ENCODE measurements at places on chromosomes 4 and X. TPM values are rescaled to one million over a fixed set of nuclear protein-coding genes. Genes with fewer than 3 reads are reported as not detected.

The MAGED4B gene
- total RNA-seq, result 197 TPM

- no peaks in the 10 kb centered on the region for H3K4me1 ChIP-seq
- H3K27me3 ChIP-seq, result no peaks in the 10 kb centered on the region
- DNase-seq, result no peak
- no peak overlapping the region for H3K27ac ChIP-seq
- H3K36me3 ChIP-seq, result no peaks in the 10 kb centered on the region
Observed at GRCh38 chr4:86118711-86119110, 241.1 kb downstream of the MAPK10 start.

- DNase-seq, result no peak
- no peaks in the 10 kb centered on the region for H3K27me3 ChIP-seq
- no peaks in the 10 kb centered on the region for H3K36me3 ChIP-seq
- H3K4me1 ChIP-seq, result no peaks in the 10 kb centered on the region
- H3K4me3 ChIP-seq, result no peak overlapping the region
Observed at GRCh38 chr4:8324640-8325239, 55.2 kb downstream of the HTRA3 start.

DNA sequence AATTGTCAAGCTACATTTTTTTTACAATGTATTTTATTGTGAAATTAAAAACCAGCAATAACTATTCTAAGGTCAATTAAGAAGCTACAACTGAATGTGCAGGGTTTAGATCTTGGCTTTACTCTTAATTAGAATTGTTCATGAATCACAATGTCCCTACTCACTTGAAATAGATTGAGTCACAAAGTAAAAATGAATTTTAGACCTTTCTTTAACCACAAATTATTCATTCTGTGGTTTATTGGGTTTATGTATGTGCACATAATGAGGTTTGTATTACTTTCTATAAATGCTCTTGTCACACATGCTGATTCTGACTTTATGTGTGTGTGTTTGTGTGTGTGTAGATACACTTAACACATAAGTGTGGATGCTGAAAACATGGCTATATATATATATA is 647.0 kb upstream of the AADAT start:
- no peak for DNase-seq
- no peaks in the 10 kb centered on the region for H3K27me3 ChIP-seq
- H3K27ac ChIP-seq, result no peak overlapping the region

The CACNA1F gene
- total RNA-seq, result 0.19 TPM

DNA sequence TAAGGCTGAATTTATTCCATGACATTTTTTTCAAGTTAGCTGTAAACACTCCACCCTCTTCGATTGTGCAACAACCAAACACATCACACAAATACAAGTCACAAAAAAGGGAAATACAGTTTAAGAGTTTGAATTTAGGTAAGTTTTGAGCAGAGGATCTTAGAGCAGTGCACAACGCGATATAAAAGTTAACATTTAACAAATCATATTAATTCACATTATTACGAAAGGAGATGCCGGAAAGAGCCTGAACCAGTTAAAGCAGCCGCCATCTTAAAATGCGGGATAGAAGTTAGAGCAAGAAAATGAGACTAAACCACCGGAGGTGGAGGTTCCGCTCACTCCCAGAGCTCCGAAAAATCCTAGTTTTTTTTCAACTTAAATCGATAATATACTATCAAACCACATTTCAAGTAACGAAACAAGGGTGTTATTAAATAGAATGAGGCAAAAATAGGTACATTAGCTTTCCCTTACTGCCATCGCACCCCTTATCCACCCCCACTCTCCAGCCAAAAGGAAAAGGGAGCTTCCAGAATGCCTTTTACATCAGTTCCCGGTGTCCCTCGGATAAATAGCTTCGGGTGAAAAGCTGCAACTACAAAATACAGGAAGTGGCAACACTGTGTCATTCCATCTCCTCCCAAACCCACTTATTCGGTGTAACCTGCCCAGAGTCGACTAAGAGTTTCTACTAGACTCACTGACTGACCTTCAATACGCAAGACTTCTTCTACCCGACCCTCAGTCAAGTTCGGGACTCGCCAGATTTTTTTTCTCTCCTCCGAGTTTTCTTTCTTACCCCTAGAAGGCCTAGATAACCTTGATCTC is 1.9 kb downstream of the UBE2D3 start:
- peaks cover 9% of the 10 kb centered on the region for H3K36me3 ChIP-seq
- peaks cover 32% of the 10 kb centered on the region for H3K4me1 ChIP-seq
- no peak overlapping the region for H3K4me3 ChIP-seq
- H3K27me3 ChIP-seq, result no peaks in the 10 kb centered on the region
- no peak overlapping the region for H3K27ac ChIP-seq

DNA sequence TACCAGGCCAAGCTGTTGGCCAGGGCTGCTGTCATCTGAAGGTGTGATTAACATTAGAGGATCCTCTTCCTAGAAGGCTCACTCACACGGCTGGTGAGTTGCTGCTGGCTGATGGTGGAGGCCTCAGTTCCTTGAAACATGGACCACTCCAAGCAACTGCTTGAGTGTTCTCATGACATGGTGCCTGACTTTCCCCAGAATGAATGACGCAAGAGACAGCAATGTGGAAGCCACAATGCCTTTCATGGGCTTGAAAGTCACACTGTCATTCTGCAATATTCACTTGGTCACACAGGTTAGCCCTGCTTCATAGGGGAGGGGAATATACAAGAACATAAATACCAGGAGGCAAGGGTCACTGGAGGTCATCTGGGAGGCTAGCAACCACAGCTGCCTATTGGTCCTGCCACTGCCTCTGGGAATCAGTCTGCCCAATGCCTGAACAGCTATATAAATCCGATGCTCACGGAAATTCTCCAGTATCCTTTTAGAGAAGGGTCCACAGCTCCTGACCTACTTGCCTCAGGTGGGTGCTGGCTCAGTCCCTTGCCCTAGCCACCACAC is 97.1 kb upstream of the MAML3 start:
- H3K4me1 ChIP-seq, result peaks cover 50% of the 10 kb centered on the region
- H3K36me3 ChIP-seq, result no peaks in the 10 kb centered on the region
- no peak for DNase-seq
- peak overlapping the region; percentile 74 for H3K27ac ChIP-seq

The TMPRSS11F gene
- not detected for total RNA-seq

The CYBB gene
- total RNA-seq, result 0.41 TPM

- H3K4me1 ChIP-seq, result no peaks in the 10 kb centered on the region
- no peak overlapping the region for H3K27ac ChIP-seq
- no peak for DNase-seq
- no peak overlapping the region for H3K4me3 ChIP-seq
- no peaks in the 10 kb centered on the region for H3K27me3 ChIP-seq
Observed at GRCh38 chr4:55089916-55090315, 35.5 kb downstream of the KDR start.

- no peak overlapping the region for H3K27ac ChIP-seq
- no peak overlapping the region for H3K4me3 ChIP-seq
- no peaks in the 10 kb centered on the region for H3K36me3 ChIP-seq
- DNase-seq, result no peak
- no peaks in the 10 kb centered on the region for H3K27me3 ChIP-seq
Observed at GRCh38 chr4:112189754-112190153, 41.8 kb upstream of the AP1AR start.

DNA sequence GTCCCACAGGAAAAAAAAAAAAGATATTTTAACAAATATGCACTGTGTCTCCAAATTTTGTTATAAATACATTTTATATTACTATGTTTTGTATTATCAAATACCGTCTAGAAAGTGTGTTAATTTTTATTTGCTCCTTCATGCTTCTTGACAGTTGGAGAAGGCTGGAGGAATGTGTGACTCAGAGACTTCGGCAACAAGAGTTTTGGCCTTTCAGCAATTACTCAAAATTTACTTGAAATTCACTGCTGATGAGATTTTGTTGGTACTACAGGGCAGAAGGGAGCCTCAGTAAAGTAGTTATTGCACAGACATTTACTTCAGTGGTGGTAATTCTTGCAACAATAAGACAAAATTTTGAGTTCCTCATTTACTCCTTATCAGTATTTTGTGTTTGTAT is 2164.0 kb downstream of the PCDH7 start:
- H3K27me3 ChIP-seq, result no peaks in the 10 kb centered on the region
- H3K36me3 ChIP-seq, result no peaks in the 10 kb centered on the region
- H3K4me3 ChIP-seq, result no peak overlapping the region
- no peak overlapping the region for H3K27ac ChIP-seq
- no peaks in the 10 kb centered on the region for H3K4me1 ChIP-seq
- no peak for DNase-seq

GRCh38 chrX:110413727-110414124 is 55.1 kb downstream of the RTL9 start:
- no peaks in the 10 kb centered on the region for H3K36me3 ChIP-seq
- H3K4me1 ChIP-seq, result peaks cover 28% of the 10 kb centered on the region
- no peaks in the 10 kb centered on the region for H3K27me3 ChIP-seq

The DNAAF6 gene
- not detected for total RNA-seq

DNA sequence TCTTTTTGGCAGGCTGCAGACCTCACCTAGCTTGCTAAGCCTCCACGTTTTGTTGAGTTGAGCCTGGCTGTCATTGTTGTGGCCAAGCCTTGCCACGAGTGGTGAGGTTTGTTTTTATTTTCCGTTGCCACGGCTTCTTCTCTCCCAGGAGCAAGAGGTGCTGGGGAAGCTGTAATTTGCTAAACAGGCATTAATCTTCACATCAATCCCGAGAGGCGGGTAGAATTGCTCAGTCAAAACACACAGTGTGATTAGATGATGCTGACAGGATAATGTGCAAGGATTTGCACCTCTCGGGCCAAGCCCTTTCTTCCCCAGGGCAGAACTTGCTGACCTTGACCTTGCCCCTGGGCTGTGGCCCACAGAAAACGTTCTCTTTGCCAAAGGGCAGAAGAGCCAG is 72.2 kb upstream of the ATP6AP2 start:
- no peak overlapping the region for H3K4me3 ChIP-seq
- H3K27ac ChIP-seq, result no peak overlapping the region
- no peaks in the 10 kb centered on the region for H3K36me3 ChIP-seq
- H3K27me3 ChIP-seq, result no peaks in the 10 kb centered on the region

DNA sequence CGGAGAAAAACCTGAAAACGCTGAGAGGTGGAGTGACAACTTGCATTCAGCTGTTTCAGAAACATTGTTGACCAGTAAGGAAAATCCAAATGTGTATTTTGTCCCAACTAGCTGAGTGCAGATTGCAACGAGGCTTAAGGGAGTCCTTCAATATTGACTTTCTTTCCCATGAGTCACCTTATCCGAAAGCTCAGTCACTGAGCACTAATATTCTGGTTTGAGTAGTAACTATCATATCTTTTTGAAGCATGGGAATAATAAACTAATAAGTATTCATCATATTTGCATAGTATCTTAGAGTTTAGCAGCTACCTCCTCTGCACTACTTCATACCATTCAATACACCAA is 604.3 kb downstream of the PACRGL start:
- peak overlapping the region; percentile 76 for H3K4me3 ChIP-seq
- H3K4me1 ChIP-seq, result peaks cover 5% of the 10 kb centered on the region
- peaks cover 54% of the 10 kb centered on the region for H3K27me3 ChIP-seq
- H3K27ac ChIP-seq, result no peak overlapping the region
- H3K36me3 ChIP-seq, result no peaks in the 10 kb centered on the region

Measured in progenitor cell of endocrine pancreas (in vitro differentiated cells).